Effector CD4-positive, alpha-beta T cell (primary cell): ENCODE measurements at places on chromosomes 6 and 20.

- DNase-seq: no peak
Observed at GRCh38 chr6:85726206-85726605, 83.5 kb upstream of the SYNCRIP start.

- DNase-seq: peak; percentile 19
Observed at GRCh38 chr6:157982102-157982562, 469 bp downstream of the SYNJ2 start.

- no peak for DNase-seq
Observed at GRCh38 chr6:100381111-100381510, 83.6 kb downstream of the SIM1 start.

DNA sequence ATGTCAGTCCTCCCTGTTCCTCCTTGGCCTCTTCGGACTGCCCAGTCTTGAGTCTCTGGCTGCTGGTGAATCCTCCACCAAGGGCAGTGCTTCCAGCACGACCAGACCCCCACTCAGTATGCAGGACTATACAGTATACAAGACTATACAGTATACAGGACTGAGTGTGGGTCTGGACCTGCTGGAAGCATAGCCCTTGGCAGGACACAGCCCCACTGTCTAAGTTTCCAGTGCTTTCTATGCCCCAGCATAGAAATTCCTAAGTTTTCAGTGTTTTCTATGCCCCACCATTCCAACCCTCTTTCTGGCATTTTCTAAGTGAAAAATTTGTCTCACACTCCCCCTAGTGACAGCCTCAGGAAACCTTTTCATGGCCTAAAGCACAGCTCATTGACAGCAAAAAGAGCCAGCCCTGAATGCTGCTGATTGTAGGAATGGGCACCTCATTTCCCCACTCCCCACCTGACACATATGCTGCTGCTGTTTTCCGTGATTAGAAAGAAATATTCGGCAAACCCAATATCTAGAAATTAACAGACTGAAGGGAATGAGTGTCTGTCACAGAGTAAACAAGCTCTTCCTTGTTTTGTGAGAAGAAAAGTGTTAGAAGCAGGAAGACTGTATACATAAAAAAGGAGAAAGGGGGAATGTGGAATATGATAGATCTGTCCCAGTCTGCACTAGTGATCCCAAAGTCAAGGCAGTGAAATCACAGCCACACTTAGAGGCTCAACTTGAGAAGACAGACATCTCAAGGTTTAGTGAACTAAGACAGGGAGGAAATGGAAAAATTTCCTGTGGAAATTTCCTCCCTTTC, 206.9 kb downstream of the IBTK start:
- no peak for DNase-seq

GRCh38 chr6:1630771-1631217, 21.1 kb downstream of the FOXC1 start:
- DNase-seq: no peak

DNA sequence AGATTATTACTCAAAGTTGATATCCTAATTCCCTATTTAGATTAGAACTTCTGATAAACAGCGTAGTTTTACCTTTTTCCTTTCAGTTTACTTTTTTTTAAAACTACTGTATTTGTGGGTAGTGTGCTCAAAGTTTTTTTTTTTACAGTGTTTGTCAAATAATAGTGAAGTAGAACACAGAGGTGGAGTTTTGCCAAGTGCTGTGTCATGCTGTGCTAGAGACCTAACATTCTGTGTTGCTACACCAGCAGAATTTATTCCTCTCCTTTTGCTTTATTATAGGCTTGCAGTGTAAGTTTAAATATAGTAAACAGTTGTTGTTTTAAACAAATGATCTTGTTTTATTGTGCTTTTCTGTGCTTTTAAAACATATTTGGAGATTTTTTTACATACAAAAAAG, 125.4 kb downstream of the HIVEP1 start:
- no peak for DNase-seq

- DNase-seq: no peak
Observed at GRCh38 chr6:149208134-149208601, 109.3 kb upstream of the TAB2 start.

DNA sequence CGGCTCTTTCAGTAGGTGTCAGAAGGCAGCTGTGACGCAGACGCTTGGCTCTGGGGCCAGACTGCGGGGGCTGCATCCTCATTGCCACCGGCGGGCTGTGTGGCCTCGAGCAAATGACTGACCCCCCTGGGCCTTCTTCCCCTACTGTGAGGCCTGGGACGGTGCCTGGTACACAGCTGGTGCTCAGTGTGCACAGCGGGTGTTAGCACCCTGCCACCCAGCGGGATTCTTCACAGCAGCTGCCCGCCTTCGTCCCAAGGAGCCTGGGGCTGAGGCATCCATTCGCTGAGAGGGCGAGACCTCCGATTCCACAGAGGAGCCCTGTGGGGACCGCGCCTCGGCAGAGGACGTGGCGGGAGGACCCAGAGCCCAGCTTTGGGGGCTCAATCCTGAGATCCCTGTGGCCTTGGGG, 10.6 kb downstream of the SLCO4A1 start:
- no peak for DNase-seq

DNA sequence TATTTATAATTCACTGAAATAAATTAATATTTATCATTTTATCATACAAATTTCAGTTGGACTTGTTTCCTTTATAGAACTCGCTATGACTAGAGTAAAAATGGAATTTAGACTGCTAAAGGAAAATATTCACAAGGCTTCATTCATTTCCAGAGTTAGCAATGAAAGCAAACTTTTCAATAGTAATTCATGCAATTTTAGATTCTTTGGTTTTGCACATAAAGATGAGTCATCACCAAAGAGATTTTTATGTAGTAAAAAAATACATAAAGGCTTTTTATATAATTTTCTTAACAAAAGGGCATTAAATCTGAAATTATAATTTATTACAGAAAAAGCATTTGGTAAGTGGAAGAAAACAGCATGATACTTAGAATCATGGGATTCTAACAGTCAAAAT, 37.2 kb upstream of the STXBP5 start:
- DNase-seq: no peak
